ENCODE measurements at places on chromosomes 11 and 22.

GRCh38 chr22:37314315-37315074 is 32.2 kb downstream of the CYTH4 start:
- no peak for DNase-seq

DNA sequence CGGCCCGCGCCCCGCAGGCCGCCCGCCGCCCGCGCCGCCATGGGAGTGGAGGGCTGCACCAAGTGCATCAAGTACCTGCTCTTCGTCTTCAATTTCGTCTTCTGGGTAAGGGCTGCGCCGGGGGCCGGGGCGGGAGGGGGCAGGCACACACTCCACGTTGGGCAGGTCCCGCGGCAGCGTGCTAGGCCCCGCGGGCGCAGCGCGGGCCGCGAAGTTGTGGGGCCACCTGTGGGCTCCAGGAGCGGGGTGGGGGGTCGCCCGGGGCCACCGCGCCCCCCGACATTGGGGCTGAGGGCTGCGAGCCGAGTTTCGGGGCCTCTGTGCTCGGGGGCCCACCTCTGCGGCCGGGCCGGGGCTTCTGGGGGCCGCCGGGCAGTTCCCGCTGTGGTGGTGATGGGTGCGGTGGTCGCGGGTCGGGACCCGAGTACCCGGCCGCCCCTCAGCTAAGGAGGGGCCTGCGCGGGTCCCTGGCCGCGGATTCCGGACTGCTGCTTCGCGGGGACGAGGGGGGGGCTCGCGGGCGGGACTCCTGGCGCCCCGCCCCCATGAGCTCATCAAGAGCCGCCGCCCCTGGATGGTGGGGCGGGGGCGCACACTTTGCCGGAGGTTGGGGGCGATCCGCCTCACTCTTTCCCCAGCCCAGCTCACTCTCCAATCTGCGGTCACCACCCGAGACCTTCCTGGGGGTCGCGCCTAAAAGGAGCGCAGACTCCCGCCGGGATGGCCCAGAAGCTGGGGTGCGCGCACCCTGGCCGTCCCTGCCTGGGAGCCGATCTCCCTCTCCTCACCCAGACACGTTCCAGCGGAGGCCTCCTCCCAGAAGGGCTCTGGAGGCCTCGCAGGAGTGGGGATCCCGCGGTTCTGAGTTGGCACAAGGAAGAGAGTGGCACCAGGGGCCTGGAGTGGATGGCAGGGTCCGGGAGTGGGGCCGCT is 667 bp downstream of the CD81 start:
- DNase-seq: peak; percentile 56

DNA sequence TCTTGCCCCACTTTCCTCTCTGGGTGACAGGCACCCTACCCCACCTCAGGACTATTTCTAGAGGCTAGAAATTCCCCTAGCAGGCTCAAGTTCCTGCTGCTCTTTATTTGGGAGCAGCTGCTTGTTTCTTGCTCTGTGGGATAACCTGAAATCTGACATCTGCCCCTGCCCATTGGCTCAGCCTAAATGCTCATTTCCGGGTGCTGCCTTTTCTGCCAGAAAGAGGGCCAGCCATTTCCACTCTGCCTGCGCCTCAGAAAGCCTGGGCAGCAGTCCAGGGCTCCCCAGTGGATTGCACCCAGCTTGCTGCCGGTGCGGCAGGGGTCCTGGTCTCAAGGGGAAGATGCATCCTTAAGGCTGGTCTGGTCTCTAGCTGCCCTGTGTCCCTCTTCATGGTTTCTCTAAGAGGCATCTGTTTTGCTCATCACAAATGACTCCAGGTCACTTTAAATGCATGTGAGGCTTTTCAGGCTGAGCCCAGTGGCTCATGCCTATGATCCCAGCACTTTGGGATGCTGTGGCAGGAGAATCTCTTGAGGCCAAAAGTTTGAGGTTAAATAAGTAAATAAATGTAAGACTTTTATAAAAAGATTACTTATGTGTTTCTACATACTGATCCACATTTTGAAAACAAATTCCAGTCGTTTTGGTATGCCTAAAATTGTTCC is 10.3 kb upstream of the PNPLA5 start:
- DNase-seq: no peak

DNA sequence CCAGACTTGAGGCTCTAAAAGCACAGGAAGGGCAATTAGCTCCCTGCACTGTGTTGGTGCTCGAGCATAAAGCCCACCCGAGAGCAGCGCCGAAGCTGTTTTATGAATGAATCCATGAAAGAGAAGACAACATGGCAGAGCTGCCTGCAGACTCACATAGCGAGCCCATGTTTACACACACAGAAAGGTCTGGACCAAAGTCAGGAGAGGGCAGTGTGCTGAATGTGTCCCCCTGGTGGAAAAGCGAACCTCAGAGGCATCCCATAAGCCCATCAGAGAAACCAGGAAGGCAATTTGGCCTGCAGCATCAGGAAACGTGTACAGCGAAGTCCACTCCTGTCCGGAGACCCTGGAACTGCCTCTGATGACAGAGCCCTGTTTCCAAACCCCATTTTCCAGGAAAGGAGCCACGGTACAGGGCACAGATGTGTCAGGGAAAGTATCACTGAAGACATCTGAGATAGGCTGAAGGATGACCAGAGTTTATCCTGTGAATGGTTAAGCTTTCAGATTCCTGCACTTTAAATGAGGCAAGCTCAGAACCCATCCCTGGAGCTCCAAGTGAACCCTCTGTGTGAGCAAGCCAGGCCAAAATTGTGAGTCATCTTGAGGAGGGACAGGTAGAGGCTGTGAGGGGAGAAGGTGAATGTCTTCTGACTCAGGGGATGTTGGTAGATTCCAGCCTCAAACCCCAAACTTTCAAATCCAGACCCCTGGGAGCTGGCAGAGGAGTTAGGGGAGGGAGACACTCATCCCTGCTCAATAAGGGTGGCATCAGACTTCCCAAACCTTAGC is 36.9 kb downstream of the CHRDL2 start:
- DNase-seq: no peak

DNA sequence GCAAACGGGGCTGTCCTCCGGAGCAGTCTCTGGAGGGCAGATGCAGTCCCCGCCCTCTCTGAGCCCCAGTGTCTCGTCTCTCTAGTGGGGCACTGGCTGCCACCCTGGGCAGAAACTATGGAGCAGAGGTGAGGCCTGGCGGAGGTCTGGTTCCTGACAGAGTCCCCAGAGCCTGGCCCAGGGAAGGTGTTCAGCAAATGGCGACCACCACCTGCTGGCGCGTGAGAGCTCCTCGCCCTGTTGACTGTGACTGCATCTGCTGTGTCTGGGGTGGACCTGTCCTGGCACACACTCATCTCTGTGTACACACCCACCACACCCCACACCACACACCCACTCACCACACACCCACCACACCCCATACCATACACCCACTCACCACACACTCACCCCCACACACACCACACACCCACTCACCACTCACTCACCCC is 18.3 kb upstream of the TTLL12 start:
- no peak for DNase-seq

DNA sequence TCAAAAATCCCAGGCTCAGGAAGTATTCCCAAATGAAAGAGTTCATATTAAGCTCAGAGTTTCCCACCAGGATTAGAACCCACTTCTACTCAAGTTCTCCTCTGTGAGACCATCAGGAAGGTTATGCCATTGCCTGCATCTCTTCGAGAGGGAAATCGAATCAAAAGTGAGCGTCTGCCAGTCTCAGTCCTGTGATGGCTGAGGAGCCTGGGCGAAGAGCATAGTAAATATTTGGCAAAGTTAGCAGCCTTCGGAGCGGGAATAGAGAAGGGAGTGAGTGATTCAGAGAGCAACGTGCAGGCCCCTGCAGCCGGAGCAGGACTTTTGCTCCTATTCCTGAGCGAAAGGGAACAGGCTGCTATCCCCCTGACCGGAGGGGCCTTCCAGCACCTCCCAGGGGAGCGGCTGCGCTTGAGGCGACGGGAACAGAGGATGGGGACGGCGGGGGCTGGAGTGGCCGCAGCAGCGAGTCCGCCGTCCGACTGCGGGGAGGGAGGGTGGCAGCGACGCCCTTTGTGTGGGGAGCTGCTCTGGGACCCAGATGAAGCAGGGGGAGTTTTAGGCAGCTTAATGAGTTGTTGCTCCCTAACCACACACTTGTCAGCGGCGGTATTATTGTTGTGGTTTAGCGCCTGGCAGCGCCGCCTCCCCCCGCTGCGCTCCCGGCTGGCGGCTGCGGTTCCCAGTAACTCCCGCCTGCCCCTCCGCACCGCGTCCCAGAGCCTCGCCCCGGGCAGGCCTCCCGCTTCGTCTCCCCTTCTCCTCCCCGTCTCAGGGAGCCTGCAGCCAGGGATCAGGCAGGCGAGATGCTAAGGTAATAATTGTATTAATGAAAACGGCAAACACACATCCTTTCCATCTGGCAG is 21.7 kb upstream of the NRGN start:
- DNase-seq: peak; percentile 39

- no peak for DNase-seq
Observed at GRCh38 chr11:110031171-110031570, 62.0 kb upstream of the ZC3H12C start.

- no peak for DNase-seq
Observed at GRCh38 chr11:120079750-120080610, 57.9 kb downstream of the TRIM29 start.

DNA sequence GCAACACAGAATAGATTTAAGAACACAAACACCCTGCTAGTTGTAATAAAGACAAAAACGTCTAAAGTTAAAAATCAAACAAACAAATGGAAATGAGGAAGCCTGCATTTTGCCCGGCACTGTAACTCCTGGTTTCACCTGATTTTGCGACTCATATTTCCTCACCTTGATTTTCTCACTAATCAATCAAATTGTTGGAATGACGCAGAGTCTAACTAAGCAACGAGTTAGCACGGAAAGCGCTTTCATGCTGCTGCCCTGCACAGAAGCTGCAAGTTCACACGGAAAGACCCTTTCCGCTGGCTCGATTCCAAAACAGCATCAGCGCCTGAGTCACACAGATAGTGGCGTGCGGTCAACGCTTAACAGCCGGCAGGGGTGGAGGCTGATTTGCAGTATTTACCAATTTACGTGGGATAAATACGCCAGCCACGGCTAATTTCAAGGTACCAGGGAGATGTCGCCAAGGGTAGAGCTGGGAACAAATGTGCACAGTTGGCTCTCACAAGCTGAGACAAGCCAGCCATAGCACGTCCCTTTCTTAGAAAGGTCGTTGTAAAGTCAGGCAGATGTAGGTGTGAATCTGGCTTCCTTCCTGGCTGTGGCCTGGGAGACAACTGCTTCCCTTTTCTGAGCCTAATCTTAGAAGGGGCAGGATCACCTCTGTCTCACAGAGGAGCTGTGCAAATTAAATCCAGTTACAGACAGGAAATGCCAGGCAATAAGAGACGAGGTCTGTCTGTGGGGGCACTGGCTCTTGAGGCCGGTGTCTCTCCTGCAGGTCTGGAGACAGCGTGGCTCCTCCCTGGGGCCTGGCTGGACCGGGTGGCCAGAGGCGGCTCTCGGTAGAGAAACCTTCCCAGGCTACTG is 76.9 kb upstream of the TTLL12 start:
- DNase-seq: no peak

DNA sequence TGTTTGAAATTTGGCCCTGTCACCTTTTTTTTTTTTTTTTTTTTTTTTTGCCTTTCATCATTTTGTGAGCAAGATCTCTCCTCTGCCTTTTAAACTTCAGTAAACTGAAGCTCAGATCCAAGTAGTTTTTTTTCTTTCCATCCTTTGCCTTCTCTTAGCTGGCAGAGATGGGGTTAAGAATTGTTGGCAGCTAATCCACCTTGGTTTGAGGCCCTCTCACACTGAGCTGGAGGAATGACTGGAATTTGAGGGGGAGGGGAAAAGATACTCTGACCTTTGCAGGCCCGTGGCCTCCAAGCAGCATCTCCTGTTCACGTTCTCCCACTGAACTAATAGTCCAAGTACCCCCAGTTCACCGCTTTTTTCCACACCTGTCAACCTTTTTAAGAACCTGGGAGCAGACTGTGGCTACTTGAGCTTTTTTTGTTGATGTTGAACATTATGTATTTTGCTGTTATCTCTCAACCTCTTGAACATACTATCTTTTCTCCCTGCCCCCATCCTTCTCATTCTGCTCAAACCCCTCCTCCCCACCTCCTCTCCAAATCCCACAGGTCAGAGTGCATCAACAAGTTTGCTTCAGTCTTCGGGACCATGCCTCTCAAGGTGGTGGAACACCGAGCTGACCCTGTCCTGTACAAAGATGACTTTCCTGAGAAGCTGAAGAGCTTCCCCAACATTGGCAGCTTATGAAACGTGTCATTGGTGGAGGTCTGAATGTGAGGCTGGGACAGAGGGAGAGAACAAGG is 66.2 kb downstream of the ALX4 start:
- DNase-seq: peak; percentile 75
